Fibroblast of the aortic adventitia (primary cell): ENCODE measurements at places on chromosomes 1 and 21. TPM values are rescaled to one million over a fixed set of nuclear protein-coding genes. Genes with fewer than 3 reads are reported as not detected.

Gene KIF21B
- under 0.01 TPM in 1 of 2 replicates, not detected in the other for total RNA-seq

Gene TINAGL1
- 1.2 and 99.8 TPM in 2 replicates for total RNA-seq

Gene TRIM67
- not detected in 2 replicates for total RNA-seq

Gene CGN
- total RNA-seq: 0.09 and 1.1 TPM in 2 replicates

DNA sequence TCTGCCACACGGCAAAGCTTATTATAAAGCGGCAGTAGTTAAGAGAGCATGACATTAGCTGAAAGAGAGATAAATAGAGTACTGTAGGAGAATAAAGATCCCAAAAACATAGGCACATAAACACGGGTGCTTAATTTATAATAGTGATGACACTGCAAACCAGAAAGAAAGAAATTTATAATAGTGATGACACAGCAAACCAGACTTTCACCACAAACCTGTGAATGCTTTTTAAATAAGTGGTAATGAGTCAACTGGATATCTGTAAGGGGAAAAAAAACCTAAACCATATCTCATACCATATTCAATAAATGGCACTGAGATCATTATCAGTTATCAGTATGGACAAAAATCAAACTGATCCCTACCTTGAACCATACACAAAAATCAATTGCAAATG, 25.5 kb downstream of the USP1 start:
- no peak for DNase-seq

GRCh38 chr1:19240673-19241538, 10.4 kb downstream of the EMC1 start:
- peak; percentile 79 for DNase-seq

DNA sequence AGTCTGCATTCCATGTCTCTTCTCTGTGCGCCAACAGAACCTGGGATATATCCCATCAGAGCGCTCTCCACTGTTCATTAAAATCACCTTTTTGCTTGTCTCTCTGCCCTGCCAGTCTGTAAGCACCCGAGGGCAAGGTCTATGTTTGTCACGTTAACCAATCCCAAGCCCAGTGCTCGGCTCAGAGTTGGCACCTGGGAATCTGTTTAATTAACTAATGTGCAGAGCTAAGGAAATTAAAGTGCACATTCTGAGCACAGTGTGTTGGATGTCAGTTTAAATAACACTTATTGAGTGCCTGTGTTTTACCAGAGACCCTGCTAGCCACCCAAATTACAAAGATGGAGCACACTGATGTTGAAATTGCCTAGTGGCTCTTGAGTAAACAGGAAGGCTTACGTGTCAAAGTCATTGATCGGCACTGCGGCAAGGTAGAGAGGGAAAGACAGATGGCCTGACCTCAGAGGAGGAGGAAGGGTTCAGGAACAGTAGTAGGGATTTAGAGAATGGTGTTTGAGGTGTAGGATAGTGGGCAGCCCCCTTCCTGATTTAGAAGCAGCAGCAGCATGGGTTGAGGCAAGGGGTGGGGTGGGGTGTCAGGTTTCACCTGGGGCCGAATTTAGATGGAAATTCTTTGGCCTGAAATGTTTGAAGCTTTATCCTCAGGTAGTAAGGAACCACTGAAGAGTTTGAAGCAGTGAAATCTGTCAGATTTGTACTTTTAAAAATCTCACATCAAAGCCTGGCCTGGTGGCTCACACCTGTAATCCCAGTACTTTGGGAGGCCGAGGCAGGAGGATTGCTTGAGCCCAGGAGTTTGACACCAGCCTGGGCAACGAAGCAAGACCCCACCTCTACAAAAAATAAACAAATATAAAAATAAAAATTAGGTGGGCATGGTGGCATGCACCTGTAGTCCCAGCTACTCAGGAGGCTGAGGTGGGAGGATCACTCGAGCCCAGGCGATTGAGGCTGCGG, 7.7 kb downstream of the ARMH1 start:
- no peak for DNase-seq

- no peak for DNase-seq
Observed at GRCh38 chr1:3441410-3441847, 13.0 kb upstream of the ARHGEF16 start.

- DNase-seq: no peak
Observed at GRCh38 chr1:107272321-107272720, 131.5 kb downstream of the NTNG1 start.

DNA sequence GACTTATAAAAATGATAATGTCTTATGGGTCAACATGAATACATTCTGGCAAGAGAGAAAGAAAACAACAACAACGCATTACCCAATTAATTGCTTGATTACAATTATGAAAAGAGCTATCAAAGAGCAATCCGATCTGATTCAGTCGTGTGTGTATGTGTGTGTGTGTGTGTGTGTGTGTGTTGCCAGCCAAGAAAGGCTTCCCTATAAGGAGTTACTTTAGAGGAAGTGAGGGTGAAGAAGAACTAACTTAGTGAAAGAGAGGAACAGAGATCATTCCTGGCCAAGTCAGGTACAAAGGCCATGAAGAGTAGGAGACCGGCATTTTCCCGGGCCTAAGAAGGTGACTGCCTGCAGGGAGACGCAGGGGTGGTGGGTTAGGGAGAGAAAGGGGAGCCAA, 9.4 kb downstream of the TMEM35B start:
- no peak for DNase-seq
